ENCODE measurements at places on chromosomes 1 and 21.

- DNase-seq = peak; percentile 62
Observed at GRCh38 chr1:156656806-156657740, 15.2 kb downstream of the BCAN start.

GRCh38 chr21:43364851-43365424 is 62.0 kb downstream of the SIK1 start:
- DNase-seq = no peak

DNA sequence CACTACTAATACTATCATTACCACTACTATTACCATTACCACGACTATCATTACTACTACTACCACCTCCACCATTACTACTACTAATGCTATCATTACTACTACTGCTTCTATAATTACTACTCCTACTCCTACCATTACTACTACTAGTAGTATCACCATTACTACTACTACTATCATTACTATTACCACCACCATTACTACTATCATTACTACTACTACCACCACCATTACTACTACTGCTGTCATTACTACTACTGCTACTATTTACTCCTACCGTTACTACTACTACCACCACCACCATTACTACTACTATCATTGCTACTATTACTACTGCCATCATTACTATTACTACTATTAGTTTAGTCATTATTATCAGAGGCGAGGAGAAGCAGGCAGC is 140.9 kb upstream of the KCNJ15 start:
- no peak for DNase-seq

- no peak for DNase-seq
Observed at GRCh38 chr1:101264697-101265096, 27.9 kb downstream of the S1PR1 start.

- DNase-seq = no peak
Observed at GRCh38 chr1:107451715-107452114, 310.9 kb downstream of the NTNG1 start.

DNA sequence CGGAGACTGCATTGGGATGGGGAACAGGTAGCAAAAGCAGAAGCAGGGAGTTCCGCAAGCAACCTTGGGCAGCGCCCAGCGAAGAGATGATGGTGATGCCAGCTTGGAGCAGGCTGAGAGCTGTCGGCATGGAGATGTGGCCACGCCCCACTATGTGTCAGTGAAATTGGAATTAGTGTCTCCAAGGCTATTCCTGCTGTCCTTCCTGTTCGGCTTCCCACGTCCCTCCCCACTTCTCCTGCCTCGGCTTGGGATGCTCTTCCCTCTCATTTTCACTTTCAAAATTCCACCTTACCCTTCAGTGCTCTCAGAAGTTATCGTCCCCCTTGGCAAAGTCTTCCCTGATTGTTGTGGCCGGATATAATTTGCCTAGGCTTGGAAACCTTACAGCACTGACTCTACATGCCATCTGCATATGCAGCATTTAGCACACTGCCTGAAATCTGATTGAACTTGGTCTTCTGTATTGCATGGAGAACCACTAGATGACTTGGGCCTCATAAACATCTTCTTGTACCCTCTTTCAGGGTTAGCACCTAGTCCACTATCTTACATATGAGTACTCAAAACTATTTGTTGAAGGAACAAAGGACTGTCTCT is 270.7 kb upstream of the RUNX1 start:
- DNase-seq = no peak

- no peak for DNase-seq
Observed at GRCh38 chr21:44883250-44883649, 9.8 kb upstream of the PTTG1IP start.

DNA sequence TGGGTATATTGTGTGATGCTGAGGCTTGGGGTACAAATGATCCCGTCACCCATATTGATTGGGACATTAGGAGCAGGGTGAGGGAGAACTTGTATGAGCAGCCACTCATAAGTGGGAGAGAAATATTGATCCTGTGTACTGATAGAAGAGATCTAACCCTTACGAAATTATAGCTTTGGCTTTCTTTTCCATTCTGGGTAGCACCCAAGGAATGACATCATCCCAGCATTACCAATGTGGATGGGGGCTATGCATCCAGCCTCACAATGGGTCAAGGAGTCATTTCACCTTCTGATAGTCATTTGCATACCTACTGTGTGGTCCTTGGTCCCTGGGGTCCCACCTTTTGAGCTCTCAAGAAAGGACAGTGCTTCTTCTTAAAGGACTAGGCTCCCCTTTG is 1.9 kb upstream of the NAV1 start:
- DNase-seq = no peak

- DNase-seq = no peak
Observed at GRCh38 chr1:84672080-84672854, 18.0 kb downstream of the SSX2IP start.

DNA sequence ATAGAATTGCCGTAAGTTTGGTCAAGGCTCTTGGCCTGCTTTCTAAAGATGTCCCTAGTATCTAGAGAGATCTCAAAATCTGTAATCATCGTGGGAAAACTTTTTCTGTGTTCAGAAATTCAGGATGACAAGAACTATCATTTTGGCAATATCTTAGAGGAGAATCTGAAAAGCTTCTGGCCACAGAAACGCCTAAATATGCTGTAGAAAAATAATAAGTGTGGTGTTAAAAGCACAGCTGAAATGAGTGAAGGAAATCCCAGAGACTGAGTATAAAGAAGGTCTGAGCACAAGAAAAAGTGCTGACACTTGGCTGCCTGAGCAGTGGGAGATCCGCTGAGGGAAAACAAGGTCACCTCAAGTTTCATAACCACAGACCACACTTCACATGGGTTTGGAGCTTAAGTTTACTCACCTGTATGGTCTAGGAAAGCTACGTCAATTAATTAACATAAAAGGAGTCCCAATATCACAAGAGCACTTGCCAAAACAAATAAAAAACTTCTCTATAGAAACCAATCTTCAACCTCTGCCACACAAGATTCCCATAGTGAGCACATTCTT is 235.2 kb upstream of the IRF2BP2 start:
- peak; percentile 25 for DNase-seq

DNA sequence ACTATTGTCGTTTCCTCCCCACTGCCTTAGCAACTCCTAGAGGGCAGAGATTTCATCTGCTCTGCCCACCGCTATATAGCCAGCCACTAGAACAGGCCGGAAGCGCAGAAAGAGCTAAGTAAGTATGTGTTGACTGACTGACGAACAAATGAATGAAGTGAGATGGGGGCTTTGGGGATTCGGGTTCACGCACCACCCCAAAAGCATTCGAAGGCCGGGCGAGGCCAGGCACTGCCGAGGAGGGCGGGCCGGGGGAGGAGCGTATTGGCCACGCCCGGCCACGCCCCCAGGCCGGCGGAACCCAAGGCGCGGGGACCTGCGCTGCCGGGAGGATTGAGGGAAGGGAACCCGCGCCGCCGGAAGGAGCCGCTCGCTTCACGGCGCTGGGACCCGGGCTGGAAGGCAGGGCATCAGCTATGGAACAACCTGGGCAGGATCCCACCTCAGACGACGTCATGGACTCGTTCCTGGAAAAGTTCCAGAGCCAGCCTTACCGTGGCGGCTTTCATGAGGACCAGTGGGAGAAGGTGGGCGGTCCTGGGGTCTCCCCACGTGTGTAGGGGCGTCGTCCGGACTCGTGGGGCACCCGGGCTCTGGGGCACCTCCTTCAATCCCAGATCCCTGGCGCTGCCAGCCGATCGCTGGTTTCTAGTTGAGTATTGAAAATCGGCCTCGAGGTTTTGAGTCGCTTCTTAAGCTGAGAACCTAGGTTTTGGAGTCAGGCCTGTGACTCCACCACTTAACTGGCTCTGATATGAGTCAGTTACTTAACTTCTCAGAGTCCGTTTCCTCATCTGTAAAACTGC is at the start of gene TTC4:
Gene TTC4, plus strand, starts transcription at position 369 of the 806 bp plus-strand sequence. Its CDS starts 48 bp downstream, at position 417.
- peak; percentile 79 for DNase-seq

DNA sequence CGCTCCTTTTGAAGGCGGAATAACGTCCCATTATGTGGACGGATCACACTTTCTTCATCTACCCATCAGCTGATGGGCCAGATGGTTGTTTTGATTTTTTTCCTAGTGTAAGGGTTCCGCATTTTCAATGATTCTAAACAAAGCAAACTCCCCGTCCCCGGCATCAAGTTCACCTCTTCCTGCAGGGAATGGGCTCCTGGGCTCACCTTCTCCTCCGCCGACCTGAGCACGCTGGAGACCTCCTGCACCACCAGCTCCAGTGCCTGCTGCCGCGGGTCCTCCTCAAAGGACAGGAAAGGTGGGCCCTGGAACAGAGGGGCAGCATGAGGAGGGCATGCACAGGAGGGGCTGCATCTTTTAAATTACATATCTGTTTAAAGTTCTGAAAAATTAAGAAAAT is 11.9 kb downstream of the C2CD2 start:
- DNase-seq = no peak

DNA sequence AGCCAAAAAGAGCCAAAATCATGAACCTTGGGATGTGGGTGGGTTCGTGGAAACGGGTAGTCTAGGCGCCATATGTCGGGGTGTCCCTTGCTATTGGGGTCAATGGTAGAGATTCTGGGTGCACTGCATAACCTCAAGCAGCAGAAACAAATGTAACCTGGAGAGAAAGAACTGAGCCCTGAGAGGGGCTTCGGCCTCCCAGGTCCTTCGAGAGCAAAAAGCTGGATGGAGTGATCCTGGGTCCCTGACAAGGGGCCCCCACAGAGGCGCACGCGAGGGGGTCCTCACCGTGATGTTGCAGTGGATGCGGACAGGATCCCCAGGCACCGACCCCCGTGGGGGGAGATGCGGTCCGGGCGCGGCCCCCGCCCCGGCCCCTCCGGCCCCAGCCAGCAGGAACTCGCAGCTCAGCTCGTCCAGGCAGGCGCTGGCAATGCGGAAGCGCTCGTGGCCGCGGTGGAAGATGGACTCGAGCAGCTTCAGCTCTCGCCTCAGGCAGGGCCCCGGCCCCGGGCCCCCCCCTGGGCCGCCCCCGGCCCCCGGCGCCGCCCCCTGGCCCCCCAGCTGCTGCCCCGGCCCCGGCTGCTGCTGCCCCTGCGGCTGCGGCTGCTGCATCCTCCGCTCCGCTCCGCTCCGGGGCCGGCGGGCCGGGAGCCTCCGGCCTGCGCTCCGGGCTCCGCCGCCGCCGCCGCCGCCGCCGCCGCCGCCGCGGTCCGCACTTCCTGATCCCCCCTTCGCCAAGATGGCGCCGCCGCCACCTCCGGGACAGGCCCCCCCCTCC is at the start of gene UBE2Q1:
Gene UBE2Q1, minus strand, starts transcription at position 724 of the 781 bp plus-strand sequence. Its CDS starts 109 bp downstream, at position 615.
- peak; percentile 22 for DNase-seq

DNA sequence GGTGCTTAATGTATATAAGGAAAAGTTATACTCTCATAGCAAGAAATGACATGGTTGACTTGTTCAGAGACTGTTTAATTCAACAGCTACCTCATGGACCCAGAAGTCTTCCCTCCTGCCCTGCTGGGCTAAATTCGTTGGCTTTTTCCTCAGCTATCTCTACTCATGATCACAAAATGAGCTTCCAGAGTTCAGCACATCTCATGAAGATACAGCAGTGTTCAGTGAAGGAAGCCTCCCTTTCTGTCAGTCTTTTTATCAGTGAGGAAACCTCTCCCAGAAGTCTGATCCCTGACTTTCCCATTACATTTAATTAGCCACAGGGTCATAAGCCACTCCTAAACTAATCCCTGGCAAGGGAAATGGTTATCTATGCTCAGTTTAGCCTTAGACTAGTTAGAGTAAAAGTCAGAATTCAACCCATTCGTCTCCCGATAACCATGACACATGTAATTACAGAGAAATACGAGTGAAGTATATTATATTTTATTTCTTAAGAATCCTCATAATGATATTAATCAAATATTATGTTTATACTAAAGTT is 97.5 kb downstream of the DENND1B start:
- DNase-seq = no peak

- no peak for DNase-seq
Observed at GRCh38 chr1:81183553-81183952, 617.2 kb upstream of the ADGRL2 start.

GRCh38 chr21:28207436-28208173 is 785.1 kb downstream of the LTN1 start:
- DNase-seq = no peak

GRCh38 chr1:221933814-221934213 is 191.9 kb upstream of the DUSP10 start:
- no peak for DNase-seq

DNA sequence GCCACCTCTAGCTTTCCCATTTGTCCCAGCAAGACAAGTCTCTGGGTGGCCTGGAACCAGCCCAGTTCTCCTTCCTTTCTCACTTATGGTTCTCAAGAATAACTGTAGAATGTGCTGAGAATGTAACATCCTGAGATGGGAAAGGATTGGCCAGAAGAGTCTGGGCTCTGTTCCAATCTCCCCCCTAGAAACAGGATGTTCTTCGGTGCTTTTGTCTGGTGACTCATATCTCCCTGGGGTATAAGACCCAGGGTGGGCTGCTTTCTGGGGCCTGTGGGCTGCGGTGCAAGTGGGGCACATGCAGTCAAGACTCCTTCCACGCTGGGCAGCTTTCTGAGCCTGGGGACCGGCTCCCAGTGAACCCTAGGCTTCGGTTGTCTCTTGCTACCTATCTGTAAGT is 251.2 kb upstream of the POU3F1 start:
- DNase-seq = no peak

DNA sequence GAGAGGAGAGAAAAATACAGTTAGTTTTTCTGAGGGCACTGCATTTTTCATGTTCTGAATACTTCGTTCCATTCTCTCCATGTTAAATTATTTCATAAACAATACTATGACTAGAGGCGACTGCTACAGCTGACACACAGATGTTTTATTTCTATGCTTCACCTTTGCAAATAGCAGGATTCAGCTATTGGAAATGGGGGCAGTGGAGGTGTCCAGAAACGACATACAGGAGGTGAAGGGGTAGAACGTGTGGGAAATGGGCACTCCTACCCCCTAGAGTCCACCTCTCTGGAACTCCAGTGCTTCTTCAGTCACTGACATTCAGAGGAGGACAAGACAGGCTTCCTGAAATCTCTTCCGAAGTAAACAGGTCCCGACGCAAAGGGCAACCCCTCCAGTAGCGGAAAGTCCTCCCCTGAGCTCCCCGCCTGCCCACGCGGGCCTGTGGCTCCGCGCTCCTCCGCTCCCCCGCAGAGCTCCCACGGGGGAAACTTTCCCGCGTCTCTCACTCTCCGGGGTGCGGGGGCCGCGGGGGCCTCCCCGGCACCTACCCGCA is 480 bp downstream of the DPYD start:
- DNase-seq = no peak
